ENCODE measurements at places on chromosomes 7 and 10.

GRCh38 chr7:78563191-78563590 lies 764.6 kb downstream of the PHTF2 start:
- DNase-seq = no peak

DNA sequence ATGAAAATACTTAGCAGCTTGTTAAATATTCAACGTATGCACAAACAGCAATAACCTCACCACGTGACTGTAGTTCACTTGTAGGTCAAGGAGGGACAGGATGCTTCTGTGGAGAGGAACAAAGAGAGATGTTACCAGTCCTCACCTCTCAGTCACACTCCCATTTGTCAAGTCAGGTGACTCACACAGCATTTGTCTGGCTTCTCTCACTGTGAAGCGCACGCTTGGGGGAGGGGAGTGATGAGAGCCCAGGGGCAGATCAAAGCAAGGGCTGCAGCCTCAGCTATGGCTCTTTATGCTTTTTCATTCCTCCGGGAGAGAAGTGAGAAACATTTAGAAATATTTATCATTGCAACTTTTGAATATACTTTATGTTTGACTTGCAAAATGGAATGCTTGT lies 2.9 kb upstream of the RBM20 start:
- peak; percentile 45 for DNase-seq

GRCh38 chr7:22826593-22826992 lies 3.9 kb upstream of the TOMM7 start:
- DNase-seq = no peak

- DNase-seq = no peak
Observed at GRCh38 chr10:128571745-128572144, 445.5 kb upstream of the MKI67 start.

GRCh38 chr10:101214446-101215396 lies 14.5 kb downstream of the LBX1 start:
- peak; percentile 77 for DNase-seq

- no peak for DNase-seq
Observed at GRCh38 chr10:71094712-71095390, 117.5 kb upstream of the UNC5B start.

DNA sequence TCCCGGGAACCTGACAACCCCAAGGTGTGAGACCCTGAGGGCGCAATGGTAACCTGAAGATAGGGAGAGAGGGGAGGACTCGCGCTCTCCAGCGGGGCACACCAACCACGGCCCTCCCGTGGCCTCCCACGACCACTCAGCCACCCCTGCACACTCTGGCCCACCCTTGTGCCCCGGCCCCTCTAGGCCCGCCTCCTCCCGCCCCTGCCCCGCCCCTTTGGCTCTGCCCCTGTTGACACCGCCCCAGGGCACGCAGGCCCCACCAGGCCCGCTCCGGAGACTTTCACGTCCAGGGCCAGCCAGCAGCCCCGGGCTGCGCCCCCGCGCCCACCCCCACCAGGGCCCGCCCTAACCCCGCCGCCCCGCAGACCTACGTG lies 10.9 kb downstream of the ATG9B start:
- DNase-seq = no peak

- DNase-seq = no peak
Observed at GRCh38 chr10:28954211-28954610, 276.9 kb downstream of the BAMBI start.

DNA sequence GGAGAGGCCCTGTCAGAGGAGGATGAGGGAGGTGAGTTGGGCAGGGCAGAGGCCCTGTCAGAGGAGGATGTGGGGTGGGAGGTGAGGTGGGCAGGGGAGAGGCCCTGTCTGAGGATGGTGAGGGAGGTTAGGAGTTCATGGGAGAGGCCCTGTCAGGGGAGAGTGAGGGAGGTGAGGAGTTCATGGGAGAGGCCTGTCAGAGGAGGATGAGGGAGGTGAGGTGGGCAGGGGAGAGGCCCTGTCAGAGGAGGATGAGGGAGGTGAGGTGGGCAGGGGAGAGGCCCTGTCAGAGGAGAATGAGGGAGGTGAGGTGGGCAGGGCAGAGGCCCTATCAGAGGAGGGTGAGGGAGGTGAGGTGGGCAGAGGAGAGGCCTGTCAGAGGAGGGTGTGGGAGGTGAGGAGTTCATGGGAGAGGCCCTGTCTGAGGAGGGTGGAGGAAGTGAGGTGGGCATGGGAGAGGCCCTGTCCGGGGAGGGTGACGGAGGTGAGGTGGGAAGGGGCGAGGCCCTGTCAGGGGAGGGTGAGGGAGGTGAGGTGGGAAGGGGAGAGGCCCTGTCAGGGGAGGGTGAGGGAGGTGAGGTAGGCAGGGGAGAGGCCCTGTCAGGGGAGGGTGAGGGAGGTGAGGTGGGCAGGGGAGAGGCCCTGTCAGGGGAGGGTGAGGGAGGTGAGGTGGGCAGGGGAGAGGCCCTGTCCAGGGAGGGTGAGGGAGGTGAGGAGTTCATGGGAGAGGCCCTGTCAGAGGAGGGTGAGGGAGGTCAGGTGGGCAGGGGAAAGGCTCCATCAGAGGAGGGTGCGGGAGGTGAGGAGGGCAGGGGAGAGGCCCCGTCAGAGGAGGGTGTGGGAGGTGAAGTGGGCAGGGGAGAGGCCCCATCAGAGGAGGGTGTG lies 73.7 kb downstream of the INPP5A start:
- DNase-seq = no peak

DNA sequence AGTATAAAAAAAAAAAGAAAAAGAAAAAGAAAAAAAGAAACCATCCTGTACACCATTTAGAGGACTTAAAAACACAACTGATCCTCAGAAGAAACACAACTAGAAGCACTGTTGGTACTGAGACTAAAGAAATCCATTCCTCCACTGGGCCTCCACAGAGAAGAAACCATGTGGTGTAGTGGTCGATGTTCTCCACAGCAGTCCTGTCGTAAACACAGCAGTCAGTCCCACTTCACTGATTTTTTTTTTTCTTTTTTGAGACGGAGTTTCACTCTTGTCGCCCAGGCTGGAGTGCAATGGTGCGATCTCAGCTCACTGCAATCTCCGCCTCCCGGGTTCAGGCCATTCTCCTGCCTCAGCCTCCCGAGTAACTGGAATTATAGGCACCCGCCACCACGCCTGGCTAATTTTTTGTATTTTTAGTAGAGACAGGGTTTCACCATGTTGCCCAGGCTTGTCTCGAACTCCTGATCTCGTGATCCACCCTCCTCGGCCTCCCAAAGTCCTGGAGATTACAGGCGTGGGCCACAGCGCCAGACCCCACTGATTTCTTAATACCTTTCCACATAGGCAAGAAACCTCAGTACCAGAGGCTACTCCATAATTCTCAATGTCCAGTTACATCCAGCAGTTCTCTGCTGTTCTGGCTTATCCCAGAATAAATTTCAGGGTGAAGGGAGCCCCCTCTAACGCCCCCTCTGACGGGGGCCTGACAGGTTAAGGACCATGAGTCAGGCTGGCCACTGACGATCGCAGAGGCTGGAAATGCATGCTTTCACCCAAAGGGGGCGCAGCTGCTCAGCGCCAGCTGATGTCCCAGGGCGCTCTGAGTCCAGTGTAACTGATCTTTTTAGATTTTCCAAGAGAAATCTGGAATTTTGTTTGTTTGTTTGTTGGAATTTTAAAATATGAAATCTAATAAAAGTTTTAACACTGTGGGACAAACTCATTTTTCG lies 24.8 kb upstream of the FFAR4 start:
- peak; percentile 53 for DNase-seq

- peak; percentile 59 for DNase-seq
Observed at GRCh38 chr7:2247141-2247995, 5.3 kb downstream of the NUDT1 start.

DNA sequence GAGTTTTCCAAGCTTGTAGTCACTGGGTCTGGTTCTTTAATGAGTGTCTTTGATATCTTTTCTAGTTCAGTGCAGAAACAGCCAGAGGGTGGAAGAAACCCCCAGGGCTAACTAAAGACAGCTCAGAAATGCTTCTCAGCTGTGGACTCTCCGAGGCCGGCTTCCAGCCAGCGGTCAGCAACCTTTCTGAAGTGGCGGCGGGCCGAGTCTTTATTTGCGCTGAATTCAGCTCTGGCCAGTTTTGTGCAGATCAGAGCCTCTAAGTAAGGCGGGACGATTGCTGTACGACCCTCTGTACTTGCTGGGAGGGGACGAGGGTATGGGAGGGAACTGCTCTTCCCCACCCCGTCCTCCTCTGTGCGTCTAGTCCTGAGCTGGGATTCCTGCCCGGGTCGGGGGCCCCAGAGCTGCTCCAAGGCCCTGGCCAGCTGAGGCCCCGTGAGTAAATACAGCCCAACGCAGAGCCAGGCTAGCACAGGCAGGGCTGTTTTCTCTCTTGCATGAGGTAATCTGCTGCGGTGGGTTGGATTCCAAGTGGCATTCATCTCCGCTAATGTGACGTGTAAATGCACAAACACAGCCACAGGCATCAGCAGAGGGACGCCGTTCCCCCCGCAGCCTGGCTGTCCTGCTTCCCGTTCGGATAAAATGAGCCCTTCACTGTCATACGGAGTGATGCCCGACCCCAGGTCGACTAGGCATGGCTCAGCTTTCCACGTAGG lies 159.8 kb downstream of the PIP4K2A start:
- no peak for DNase-seq

DNA sequence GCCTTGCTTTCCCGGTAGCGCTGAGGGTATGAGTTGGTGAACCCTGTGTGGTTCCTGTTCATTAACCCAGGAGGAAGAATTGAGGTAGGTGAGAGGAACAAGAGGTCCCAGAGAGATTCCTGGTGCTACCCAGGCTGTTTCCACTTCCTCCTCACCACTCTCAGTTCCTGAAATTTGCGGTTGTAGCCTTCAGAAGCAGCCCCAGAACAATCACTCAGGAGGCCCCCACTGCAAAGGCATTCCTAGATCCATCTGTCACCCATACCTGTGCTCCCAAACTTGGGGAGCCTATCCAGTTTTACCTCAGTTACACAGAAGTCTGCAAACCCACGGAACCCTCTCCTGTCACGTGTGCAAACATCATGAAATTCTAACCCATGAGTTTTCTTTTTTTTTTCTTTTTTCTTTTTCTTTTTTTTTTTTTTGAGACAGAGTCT lies 9.0 kb upstream of the PIP4K2A start:
- peak; percentile 36 for DNase-seq

- DNase-seq = no peak
Observed at GRCh38 chr10:45280113-45280760, 35.2 kb downstream of the OR13A1 start.

GRCh38 chr7:92813390-92814024 lies 22.9 kb downstream of the CDK6 start:
- DNase-seq = peak; percentile 38

- DNase-seq = no peak
Observed at GRCh38 chr10:21424459-21424861, 101.0 kb downstream of the SKIDA1 start.

- DNase-seq = peak; percentile 49
Observed at GRCh38 chr10:84613336-84614021, 285.1 kb downstream of the CCSER2 start.

DNA sequence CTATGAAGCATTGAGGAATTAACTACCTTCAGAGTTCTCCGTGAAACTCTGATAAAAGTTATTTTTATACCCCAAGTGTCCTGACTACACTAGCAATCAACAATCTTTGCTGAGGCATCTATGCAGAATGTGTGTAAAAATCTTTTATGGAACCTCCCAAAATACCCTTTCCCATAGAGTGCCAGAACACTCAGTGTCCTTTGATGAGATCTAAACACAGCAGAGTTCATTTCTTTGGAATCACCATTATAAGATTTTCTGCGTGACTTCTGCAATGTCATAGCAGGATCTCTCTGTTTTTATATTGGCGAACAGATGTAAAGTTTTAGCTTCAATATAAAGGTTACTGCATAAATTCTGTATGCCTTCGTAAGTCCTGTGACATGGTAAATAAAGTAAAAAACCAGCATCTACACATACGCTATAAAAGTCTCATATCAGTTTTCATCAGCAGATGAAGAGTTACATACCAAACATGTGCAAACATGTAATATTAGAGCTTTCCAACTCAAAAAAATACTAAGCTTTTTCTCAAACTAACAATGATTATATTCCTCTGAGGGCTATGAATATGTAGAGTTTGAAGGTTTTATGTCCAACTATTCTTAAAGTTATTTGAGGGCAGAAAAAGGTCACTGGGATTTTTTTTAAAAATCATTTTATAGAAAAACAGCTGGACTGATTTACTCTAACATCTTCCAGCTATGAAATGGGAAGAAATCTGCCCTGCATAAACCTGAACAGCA lies 67.2 kb downstream of the SKIDA1 start:
- no peak for DNase-seq

GRCh38 chr10:52434734-52435133 lies 120.7 kb downstream of the DKK1 start:
- DNase-seq = no peak

GRCh38 chr7:155670521-155670920 lies 26.1 kb downstream of the RBM33 start:
- DNase-seq = no peak

DNA sequence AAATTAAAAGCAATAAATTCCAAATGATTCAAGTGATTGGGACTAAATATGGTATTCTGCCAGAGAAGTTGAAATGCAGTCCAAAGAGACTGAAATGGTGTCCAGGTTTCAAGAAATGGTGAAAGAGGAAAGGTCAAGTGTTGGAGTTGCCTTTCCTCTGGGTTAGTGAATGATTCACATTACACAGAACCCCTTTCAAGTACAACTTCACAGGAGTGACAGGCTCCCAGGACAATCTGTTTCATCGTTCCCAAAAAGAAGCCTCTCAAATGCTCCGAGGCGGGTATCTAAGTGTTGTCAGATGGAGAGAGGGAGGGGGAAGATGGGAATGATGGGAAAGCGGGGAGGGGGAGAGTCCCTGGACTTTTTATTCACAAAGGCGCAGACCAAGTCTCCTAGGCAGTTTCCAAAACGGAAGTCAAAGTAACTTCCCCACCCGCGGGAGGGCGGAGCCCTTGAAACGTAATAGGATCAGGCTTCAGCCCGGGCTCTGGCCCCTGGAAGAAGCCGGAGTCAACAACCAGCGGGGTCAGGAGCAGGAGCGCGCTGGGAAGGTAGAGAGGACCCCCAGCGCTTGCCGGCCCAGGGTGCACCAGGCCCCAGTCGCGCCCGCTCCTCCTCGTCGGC lies 754 bp downstream of the SLC25A13 start:
- peak; percentile 91 for DNase-seq

- no peak for DNase-seq
Observed at GRCh38 chr10:26242706-26243350, 26.3 kb downstream of the GAD2 start.
